Activated T-helper 1 cell treated with Interleukin-2 at 50 U/mL for 16 hours (primary cell): ENCODE measurements at places on chromosomes 11 and 22.

GRCh38 chr11:17476317-17477083 is at the start of gene ABCC8:
Gene ABCC8, minus strand, starts transcription at chr11:17476845. Its CDS starts 69 bp downstream, at chr11:17476776.
- no peak for DNase-seq

GRCh38 chr11:45500451-45500850 is 165.0 kb downstream of the CHST1 start:
- no peak for DNase-seq

DNA sequence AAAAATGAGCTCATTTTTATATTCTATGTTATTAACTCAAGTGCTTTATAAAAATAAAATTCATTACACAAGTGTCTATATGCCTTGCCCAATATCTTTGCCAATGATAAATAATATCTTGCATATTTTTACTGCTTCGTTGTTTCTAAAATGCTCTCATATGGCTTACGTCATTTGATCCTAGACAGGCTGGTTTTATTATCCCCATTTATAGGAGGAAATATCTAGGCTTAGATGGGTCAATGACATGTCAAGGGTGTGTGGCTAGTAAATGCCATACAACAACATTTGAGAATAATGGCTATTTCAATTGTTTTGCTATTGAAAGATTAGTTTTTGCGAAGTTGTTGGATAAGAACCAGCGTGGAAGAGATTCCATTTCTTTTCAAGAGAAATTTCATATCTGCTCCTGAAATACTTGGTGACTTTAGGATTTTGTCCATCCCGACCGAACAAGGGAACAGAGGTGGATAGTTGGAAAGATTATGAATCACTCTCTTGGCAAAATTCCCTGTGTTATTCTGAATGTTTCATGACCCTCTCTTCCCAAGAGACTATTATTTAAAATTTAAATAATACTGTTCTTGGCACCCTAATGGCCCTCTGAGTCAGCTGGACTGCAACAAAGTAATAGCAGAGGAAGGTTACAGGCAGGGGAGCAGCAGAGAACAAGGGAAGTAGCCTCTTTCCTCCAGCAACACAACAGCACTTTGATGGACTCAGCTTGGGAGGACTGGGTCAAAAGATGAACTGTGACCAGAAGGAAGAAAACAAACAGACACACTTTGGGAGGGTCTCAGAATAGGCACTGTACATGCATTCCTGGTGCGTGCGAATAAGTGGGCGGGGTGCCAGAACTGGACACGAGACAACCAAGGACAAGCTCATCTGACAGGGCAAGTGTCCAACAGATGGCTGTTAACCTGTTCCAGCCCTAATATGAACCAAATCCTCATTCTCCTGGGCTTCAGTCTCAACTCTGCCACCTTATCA is 94.5 kb downstream of the ME3 start:
- no peak for DNase-seq

- no peak for DNase-seq
These were observed 151.7 kb downstream of the ATXN10 start for GRCh38 chr22:45823336-45823735.

- no peak for DNase-seq
These were observed 237.5 kb downstream of the MIAT start for GRCh38 chr22:26894766-26895485.

DNA sequence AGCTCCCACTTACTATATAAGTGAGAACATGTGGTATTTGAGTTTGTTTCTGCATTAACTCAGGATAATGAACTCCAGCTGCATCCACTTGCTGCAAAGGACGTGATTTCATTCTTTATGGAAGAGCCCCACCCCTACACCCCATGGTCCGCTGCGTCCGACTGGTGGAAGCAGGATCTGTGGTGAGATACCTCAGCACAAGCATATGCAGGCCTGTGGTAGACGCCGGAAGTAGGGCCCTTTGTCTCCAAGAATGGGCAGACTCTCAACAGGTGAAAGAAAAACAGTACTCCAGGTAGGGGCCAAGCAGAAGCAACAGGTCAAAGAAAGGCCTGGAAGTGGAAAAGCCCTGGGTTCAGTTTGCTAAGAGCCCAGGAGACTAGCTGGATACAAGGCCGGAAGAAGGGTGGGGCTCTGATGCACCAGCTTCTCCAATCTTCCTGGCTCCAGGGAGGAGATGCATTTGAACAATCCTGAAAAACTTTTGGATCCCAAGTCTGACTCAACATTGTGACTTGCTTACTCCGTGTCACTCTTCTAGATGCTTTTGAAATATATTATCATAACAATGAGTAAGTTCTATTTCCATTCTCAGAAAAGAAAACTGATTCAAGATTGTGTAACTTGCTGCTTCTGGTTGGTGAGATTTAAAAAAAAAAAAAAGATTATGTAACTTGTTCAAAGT is 30.4 kb downstream of the NEAT1 start:
- DNase-seq = no peak

DNA sequence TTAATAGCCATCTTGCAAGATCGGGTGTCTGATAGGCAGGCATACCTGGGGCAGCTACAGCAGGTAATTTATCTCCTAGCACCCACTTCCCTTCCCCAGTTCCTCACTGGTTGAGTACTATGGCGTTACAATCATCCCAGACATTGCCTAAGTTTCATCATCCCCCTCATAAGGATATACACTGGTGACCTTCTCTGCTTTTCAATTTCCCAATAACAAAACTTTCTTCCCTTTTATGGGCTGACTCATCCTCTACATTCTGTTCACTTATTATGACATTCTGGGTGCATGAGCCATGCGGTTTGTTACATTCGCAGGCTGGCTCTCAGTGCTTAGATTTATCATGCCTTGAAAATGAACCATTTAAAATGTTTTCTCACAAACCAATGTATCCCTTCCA is 5.0 kb upstream of the MRPL11 start:
- no peak for DNase-seq

DNA sequence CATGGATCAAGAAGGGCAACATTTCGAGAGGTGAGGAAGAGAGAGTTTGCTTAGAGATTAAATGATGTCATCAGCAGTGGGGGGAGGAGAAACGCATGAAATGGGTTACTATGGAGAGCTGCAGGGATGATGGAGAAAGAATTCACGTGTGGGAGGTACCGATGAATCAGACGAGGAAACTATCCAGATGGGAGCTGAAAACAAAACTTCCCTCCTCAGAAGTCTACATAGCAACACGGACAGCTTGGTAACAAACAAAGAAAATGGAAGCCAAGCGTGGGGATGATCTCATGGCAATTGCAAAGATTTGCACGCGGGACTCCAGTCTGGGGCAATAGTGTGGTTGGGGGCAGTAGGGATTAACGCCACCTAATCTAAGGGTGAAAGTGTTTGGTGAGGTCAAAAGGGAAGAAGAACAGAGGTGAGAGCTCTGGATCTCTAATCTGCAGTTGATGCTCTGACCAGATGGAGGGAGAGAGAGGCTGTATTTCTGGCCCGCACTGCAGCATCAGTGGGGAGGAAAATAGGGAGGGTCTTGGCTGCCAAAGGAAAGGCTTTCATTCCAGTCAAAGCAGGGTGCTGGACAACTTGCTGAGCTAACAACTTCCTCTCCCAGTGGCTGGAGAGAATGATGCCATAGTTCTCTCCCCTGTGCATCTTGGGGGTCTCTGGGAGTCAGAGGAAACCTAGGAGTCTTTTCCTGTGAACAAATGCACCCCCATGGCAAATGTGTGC is 43.4 kb upstream of the CSNK2A3 start:
- no peak for DNase-seq

DNA sequence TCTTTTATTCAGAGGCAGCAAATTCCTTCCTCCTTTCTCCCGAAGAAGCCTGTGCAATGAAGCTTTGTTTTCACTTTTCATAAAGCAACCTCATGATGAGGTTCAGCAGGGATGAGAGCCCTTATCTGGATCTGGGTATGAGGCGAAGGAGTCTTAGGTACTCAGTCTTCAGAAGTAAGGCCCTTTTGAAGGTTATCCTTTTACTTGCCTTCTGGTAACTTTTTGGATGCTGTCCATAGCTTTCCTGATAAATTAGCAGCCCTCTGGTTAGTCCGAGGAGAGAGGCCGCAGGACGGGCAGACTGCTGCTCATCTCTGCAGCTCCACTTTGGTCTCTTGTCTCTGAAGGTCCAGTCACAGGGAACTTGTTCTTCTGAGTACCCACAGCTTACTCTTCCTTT is 1.1 kb downstream of the TRIM22 start:
- no peak for DNase-seq

- DNase-seq = no peak
These were observed 454 bp downstream of the TMEM218 start for GRCh38 chr11:125111001-125111342.

DNA sequence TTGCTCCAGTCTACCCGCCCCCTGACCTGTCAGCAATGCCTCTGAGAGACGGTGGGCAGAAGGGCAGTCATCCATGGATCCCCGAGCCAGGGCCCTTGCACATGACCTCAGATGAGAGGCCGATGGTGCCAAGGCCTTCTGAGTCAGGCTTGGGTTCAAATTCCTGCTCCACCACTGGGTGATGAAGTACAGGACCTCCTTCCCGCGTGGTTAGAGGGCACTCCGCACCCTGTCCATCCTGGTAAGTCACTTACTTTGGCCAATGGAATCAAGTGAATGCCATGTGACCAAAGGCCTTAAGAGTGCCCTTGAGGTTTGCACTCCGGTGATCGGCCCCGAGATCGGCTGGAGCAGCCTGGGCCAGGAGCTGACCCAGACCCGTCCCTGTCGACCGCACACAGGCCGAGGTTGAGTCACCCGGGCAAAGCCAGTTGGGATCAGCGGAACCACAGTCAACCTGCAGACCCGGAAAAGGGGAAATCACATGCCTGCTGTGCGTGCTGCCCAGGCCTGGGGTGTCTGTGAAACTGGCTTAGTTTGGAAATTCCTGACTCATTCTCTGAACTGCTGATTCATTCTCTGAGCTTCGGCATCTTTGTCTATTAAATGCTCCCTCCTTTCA is 48.9 kb downstream of the RTL6 start:
- no peak for DNase-seq

- no peak for DNase-seq
These were observed 5.2 kb downstream of the MAML2 start for GRCh38 chr11:96337541-96338431.

DNA sequence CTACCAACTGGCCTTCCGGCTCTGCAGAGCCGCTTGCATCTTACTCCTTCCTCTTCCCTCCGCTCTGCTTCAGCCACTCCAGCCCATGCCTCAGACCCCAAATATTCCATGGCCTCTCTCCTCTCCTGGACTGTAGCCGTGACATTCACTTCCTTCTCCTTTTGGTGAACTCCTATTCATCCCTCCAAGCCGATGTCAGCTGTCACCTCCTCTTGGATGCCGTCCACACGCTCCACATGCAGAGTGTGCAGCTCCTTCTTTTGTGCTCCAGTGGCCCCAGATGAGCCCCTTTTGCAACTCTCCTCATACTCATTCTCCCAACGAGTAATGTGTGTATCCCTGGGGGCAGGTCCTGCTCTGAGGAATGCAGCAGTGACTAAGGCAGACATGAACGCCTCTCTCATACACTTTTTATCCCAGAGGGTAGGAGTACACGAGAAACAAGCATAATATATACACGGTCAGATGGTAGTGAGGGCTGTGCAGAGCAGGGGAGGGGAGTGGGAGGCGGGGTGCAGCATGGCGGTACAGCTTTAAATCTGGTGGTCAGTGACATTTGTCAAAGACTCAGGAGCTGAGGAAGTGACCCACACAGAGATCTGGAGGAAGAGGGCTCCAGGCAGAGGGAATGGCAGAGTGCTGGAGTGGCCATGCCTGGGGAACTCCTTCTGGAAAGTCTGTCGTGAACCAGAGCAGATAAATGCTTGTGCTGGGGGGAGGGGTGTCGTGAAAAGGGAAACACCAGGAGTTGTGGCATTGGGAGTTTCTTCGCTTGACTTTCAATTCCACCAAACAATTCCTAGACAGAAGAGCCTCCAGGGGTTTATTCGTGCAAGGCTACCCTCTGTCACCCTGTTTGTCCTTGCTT is 83.8 kb upstream of the ATXN10 start:
- no peak for DNase-seq

DNA sequence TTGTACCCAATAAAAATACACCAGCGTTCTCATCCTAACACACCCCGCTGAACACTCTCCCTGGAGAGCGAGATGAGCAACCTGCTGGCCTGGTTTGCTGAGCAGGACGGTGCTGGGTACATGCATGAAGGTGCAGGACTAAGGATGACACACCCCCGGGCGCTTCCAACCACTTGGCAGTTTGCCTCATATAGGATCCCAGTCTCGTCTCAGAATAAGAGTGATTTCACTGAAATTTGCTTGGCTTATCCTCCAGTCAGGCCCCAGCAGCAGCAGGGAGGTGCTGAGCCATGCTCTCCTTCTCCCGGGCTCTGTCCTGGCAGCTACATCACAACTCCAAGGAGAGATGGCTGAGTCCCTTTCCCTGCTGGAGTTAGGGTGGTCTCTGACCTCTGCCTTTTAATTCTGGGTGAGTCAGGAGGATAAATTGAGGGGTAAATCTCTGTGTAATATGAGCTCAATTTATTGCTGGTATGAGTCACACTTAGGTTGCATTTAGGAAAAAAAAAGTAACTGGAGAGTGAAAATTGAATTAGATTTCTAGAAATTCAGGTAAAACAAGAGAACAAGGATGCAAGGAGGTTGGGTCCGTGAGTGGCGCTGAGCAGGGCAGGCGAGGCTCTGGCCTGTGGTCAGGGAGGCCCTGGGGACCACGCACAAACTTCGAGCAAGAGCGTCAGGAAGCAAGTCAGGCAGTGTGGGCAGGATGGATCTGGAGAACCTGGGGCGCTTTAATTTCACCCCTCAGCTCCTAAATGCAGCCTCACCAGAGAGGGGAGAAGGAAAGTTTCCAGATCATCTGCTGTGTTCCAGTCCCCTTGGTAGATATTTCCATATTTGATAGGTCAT is 974.0 kb downstream of the TBC1D22A start:
- DNase-seq = no peak

- DNase-seq = no peak
These were observed 135.0 kb downstream of the CSNK2A3 start for GRCh38 chr11:11217929-11218628.

DNA sequence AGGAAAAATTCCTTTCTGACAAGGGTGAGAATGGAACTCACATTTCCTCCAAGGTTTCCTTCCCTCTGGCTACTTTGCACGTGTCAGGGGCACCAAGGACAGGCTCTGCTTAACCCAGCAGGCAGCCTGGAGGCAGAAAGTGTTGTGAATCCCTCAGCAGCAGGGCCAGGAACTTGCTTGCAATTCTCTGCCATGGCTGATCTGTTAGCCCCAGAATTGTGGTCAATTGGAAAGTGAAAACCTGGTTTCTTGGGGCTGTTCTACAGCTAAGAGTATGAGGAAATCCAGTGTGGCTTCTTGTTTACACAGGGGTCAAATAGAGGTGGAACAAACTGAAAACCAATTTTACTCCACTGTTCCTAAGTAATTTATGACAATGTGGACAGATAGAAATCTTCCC is 38.3 kb upstream of the CEP295 start:
- DNase-seq = no peak

GRCh38 chr11:46738887-46739286 is 19.9 kb downstream of the F2 start:
- DNase-seq = no peak

DNA sequence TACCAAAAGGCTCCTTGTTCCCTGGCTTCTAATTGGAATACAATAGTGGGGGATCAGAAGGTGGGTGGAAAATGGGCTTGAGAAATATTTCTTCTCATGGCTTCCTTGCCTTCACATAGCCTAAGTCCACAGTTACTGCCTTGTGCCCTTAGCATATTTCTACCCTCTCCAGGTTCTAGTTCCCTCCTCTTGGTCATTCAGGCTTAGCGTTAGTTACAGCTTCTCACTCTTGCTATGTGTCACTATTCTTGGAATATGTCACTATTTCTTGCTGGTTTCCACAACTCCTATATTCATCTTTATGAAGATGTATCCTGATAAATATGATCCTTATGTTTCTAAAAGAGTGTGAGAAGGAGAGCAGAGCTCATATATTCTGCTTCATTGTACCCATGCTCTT is 2.5 kb downstream of the OR2D2 start:
- DNase-seq = no peak
